GM13976 (cell line): ENCODE measurements at places on chromosomes 4 and X.

DNA sequence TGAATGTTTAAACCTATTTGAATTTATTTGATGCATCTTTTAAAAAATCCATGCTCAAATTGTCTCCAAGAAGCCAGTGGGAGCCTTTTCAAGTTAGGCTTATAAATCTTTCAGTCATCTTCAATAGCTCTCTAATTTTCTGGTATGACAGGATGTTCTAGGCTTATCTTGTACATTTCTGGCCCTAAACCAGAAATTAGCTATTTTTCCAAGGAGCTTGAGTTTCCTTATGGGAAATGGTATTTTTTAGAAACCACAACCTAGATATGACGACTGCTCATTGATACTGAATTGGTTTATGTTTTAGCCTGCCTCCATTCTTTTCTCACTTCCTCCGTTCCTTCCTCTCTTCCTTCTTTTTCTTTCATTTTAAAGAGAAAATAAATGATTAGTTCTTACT lies 172.3 kb downstream of the SPRY1 start:
- no peak for DNase-seq

DNA sequence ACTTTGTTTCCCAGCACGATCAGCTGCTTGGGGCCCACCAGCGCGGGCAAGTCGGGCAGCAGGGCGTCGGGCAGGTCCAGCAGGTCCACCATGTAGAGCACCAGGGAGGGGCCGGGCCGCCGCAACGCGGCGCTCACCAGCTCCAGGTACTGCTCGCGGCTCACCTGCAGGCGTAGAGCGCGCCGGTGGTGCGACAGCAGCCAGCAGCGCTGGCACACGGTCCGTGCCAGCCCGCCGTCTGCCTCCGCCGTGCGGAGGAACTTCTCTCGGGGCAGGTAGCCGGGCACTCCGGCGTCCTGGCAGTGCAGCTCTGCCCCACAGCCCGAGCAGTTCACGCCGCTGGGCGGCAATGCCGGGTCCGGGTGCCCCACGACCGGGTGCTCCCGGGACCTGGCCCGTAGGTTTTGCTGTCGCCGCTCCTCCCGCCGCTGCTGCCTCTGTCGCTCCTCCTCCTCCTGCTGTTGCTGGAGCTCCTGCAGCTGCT lies 527 bp downstream of the NOA1 start:
- DNase-seq: peak; percentile 66

DNA sequence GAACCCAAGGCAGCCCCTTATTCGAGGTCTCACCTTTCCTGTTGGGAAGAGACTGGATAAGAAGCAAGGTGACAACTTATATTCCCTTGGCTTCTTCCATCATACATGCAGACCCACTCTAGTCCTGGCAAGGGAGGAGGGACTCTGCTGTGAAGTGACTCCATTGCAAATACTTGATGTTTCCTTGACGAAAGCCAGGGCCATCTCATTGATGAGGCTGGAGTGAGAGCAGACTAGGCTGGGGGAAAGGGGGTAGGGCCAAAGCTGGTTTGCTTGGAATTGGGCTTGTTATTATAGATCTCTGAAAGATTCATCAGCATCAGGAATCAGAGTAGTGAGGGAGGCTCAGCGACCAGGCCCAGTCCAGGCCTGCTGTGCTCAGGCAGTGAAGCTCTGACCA lies 2.3 kb upstream of the NHSL2 start:
- DNase-seq: no peak

DNA sequence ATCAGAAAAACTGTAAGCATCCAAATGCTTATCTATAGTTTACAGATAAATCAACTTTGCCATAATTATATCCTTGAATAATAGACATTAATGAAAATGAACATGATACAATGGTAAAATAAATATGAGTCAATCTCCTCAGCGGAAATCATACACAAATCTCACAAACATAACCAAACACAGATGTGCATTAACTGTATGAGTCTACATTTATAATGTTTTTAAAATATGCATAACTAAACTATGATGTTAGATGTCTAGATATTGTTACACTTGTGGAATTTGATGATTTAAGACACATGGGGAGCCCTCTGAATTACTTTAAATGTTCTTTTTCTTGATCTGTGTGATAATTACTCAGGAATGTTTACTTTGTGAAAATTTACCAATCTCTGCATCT lies 951.2 kb downstream of the TECRL start:
- DNase-seq: no peak

DNA sequence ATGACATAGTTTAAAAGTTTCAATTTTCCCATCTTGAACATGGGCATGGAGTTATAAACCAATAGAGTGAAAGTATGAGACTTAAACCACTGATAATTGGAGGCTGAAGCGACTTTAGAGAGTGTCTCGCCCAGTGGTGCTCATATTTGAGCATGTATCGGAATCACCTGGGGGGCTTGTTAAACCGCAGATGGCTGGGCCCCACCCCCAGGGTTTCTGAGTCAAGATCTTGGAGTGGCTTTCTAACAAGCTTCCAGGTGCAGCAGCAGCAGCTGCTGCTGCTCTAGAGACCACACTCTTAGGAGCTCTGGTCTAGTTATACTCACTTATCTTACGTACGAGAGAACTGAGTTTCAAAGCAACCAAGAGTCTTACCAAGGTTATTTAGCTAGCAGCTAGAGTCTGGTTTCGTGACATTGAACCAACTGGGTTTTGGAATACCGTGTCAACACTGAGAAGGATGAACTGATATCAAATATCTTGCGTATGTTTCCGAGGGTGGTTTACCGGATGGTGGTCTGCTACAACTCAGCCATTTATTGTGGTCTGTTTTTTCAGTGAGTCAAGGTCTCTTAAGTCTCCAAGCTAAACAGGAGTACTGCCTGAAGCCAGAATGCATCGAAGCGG lies 5.9 kb downstream of the PHEX start:
- no peak for DNase-seq

- DNase-seq: no peak
Observed at GRCh38 chr4:44916411-44916810, 190.1 kb upstream of the GNPDA2 start.

- DNase-seq: no peak
Observed at GRCh38 chrX:8887004-8887403, 85.8 kb upstream of the FAM9A start.

GRCh38 chrX:126395909-126396308 lies 156.7 kb downstream of the DCAF12L1 start:
- DNase-seq: no peak

- no peak for DNase-seq
Observed at GRCh38 chr4:40283413-40283812, 51.7 kb upstream of the CHRNA9 start.

- peak; percentile 11 for DNase-seq
Observed at GRCh38 chr4:113141901-113142346, 92.5 kb downstream of the ANK2 start.

DNA sequence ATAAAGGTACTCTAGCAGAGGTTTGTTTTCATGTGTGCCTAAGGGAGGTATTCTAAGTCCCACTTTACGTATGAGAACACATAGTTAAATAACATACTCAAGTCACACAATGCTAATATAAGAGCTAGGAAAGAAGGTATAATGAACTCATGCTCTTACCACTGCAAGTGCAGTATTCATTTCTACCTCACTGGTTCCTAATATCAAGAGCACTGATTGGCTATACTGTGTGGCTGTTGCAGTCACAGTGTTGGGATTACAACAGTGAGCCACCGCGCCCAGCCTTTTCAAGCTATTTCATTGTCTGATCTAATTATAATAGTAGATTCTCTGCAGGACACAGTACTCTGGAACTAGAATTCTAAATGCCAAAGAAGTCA lies 84.0 kb downstream of the PDS5A start:
- no peak for DNase-seq

GRCh38 chr4:183164963-183165362 lies 65.9 kb downstream of the WWC2 start:
- no peak for DNase-seq

DNA sequence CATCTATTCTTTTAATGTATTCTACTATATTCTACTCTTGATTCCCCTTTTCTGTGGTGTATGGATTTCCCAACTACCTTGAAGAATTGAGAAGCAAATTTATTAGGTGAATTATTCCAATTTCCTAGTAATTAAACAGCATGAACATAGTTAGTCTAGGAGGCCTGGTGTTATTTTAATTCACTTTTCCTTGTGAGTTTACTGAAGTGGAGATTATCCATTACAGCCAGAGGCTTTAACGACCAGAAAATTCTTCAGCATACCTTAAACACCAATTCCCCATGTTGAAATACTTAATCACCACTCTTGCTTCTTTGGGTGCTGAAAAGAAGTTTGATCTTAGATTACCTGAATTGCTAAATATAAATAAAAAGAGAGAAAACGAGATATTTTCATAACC lies 29.4 kb downstream of the FAT4 start:
- no peak for DNase-seq
